Urothelium cell line (cell line): ENCODE measurements at places on chromosomes 2 and 18.

GRCh38 chr2:3143602-3144001 is 234.0 kb downstream of the EIPR1 start:
- DNase-seq, result no peak

DNA sequence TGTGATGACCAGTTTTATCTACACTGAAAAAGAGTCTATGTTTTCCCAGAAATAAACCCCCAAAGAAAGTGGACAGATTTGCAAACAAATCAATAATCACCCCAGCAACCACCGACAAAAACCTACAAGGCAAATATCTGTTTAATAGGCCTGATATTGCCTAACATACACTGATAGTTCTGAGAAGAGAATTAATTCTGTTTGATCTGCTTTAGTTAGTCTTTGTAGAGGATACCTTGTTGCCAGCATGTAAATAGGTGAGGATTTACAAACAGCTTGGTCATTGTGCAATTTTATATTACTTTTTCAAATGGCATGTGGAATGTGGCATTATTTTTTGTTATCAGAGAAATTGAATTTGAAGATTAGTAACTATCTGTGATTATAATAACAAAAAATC is 86.5 kb downstream of the DCC start:
- no peak for DNase-seq

DNA sequence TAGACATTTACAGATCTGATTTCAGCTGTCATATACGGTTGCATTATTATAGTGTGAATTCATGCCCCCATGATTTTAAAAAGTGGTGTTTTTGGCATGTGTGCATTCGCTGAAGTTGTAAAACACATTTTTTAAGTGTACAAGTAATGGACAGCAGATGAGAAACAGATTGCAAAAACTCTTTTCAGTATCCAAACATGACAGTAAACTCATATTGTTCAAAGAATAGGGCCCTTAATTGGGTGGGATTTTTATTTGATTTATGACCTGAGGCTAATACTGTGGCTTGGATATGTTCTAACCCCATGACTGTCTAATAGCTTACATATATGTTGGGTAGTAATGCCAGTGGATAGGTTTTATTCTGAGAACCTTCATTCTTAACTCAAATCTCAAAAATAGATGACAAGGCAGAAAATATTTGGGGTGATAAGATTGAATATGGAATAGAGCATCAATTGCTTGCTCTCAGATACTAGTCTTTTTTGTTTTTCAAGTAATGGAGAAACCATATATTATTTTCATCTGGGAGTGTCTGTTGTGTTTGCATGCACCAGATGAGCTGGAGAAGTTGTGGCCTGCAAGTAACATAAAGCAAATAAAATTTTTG is 118.6 kb downstream of the PARD3B start:
- DNase-seq, result no peak

GRCh38 chr2:25177211-25177611 is 8.8 kb upstream of the POMC start:
- no peak for DNase-seq

DNA sequence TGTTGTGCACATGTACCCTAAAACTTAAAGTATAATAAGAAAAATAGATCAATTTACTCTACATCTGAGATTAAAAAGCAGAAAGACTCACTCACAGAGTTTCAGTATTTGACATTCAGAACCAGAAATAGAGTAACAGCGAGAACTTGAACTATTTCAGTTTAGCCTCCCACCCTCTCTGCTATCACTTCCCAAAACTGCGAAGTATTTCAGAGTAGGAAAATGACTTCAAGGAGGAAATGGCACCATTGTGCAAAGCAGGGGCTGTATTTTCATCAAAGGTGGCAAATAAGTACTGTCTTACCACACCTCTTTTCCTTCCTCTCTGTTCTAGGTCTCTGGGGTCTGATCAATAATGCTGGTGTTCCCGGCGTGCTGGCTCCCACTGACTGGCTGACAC is 13.6 kb downstream of the DHRS9 start:
- DNase-seq, result no peak

DNA sequence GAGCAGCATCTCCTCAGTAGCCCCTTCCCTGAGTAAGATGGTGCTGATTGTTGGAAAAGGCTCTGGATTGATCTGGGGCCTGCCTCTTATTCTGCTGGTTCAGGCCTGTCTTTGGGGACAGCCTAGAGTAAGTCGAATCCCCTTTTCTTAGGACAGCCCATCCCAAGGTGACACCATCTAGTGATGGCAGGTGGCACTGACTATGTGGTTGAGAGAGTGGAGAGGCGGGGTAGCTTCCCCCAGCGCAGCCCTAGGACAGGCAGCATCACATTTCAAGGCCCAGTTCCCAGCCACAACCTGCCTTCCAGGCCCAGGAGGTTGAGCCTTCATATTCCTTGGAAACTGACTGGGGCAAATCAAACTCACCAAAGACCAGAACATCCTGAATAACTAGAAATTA is 69.1 kb upstream of the B3GNT7 start:
- no peak for DNase-seq

DNA sequence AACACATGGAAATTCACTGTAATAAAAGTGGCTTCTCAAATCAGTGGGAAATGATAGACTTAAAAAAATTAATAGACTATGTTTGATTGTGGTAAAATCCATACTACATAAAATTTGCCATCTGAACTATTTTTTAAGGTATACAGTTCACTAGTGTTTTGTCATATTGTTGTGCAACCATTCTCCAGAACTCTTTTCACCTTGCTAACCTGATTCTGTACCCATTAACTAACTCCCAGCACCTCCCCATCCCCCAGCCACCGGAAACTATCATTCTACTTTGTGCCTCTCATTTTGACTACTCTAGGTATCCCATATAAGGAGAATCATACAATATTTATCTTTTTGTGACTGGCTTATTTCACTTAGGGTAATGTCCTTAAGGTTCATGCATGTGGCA is 153.3 kb downstream of the PTPRM start:
- no peak for DNase-seq

DNA sequence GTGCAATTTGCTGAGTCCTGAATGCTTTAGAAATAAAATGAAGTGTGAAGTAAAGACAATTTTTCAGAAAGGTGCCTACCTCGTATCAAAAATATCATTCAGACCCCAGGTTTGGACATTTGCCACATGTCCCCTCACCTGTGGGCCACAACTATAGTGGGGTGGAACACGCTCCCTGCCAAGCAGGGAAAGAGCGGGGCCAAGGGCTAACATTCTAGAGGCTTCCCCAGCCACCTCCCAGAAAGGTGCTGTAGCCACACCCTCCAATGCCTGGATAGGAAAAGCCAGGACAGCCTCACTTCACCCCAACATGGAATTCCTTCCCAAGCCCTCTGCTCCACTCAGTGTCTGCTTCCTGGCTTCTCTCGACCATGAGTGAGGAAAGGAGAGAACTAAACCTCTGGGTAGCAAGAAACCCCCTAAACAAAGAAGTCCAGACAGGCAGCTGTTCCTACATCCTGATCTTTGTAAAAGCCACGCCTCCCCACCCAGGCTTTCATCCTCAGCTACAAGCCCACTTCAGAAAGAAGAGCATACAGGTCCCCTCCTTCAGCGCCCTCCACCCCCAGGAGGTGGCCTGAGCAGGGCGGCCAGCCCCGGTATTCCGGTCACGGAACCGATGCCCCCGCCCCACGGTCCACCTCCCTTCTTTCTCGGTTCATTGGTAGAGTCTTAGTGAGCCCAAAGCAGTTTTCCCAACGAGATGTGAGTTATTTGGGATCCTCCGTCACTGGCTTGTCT is 2.1 kb downstream of the COL6A3 start:
- DNase-seq, result no peak

GRCh38 chr2:9167718-9168657 is 38.6 kb upstream of the ASAP2 start:
- no peak for DNase-seq

GRCh38 chr2:235866373-235866772 is 301.8 kb downstream of the GBX2 start:
- DNase-seq, result no peak

GRCh38 chr2:230564805-230565779 is 147.6 kb upstream of the CAB39 start:
- peak; percentile 66 for DNase-seq

- DNase-seq, result no peak
Measured at GRCh38 chr18:31248783-31249521, 69.0 kb upstream of the DSG1 start.

GRCh38 chr2:28567061-28567471 is 71.2 kb downstream of the PLB1 start:
- peak; percentile 50 for DNase-seq

DNA sequence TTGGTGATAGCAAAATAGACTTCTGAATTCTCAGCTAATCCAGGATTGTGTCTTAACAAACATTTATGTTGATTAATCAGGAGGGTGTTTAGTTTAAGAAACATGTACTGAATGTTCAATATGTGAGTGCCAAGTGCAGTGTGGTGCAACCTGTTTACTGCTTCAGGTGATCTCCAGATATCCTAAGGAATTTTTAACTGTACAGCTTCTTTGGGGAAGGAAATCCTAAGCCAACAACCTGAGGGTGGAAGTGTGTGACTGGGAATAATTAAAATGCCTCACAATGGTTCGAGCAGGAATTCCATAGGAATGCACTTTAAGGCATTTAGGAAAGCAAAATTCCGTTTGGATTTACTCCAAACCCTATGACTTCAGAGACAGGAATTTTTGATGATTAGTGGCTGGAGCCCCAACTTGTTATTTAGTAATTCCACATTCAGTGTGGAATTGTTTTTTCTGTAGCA is 16.4 kb downstream of the CRIM1 start:
- peak; percentile 55 for DNase-seq

- DNase-seq, result no peak
Measured at GRCh38 chr18:72820571-72820970, 47.2 kb downstream of the NETO1 start.

- no peak for DNase-seq
Measured at GRCh38 chr2:151063271-151063670, 198.4 kb downstream of the RBM43 start.

- no peak for DNase-seq
Measured at GRCh38 chr2:3595985-3596384, 1.1 kb downstream of the COLEC11 start.

DNA sequence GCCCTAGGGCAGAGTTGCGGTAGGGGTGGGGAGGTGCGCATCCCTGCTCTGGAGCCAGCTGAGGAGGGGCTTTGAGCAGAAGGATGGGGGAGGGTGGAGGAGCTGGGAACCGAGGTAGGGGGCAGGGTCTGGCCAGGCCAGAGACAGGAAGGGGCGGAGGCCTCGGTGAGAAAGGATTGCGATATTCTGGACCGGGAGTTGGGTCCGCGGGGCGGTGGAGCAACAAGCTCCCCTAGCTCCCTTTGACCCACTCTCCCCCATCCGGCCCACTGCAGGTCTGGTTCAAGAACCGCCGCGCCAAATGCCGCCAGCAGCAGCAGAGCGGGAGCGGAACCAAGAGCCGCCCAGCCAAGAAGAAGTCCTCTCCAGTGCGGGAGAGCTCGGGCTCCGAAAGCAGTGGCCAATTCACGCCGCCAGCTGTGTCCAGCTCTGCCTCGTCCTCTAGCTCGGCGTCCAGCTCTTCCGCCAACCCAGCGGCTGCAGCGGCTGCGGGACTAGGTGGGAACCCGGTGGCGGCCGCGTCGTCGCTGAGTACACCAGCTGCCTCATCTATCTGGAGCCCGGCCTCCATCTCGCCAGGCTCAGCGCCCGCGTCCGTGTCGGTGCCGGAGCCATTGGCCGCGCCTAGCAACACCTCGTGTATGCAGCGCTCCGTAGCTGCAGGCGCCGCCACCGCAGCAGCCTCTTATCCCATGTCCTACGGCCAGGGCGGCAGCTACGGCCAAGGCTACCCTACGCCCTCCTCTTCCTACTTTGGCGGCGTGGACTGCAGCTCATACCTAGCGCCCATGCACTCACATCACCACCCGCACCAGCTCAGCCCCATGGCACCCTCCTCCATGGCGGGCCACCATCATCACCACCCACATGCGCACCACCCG is 4.8 kb downstream of the OTX1 start:
- DNase-seq, result no peak

DNA sequence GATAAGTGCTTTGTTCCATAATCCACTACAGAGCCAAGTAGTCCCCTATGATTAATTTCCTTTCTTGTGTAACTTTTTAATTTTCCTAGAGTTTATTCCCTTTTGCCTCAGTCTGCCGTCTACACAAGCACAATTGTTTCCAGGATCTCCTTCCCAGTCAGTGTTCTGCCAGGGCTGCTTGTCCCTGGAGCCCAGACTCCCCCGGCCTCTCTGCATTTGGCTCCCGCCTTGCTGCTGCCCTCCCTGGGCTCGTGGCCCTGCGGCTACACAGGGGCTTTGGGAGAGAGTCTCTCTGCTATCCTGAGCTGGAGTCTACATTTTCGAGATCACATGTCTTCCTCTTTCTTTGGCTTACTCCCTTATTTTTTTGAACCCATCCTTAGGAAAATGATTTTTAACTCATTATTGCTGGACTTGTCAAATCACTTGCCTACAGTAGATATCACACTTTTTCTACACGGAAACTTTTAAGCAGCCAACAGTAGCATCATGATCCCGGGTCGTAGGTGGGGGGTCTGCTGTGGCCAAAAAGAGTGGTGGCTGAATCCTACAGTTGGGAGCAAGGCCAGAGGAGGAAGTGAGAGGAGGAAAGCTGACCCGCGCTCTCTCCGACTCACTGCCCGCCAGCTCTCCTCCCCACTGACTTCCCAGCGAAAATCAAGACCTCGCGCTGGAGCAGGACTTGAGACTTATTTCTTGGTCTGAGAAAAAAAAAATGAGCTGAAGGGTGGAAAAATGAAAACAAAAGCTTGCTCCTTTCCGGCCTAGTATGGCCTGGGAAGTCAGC is 9.4 kb downstream of the FBLN7 start:
- DNase-seq, result no peak

DNA sequence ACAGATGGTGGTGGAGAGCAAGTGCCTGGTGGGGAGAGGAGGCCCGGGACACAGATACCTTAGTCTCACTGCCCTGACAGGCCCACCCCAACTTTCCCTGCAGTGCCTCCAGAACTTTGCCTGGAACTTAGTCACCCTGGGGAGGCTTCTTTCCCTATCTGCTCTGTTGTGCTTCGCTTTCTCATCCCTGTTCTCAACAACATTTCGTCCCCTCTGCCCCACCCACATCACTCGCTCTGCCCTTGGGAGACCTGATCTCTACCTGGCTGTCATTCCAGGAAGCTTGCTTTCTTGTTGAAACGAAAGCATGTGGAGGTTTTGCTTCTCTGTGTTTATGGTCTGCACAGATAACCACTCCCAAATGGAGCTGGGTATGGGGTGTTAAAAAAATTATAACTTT is 93.8 kb downstream of the PRKCE start:
- no peak for DNase-seq

DNA sequence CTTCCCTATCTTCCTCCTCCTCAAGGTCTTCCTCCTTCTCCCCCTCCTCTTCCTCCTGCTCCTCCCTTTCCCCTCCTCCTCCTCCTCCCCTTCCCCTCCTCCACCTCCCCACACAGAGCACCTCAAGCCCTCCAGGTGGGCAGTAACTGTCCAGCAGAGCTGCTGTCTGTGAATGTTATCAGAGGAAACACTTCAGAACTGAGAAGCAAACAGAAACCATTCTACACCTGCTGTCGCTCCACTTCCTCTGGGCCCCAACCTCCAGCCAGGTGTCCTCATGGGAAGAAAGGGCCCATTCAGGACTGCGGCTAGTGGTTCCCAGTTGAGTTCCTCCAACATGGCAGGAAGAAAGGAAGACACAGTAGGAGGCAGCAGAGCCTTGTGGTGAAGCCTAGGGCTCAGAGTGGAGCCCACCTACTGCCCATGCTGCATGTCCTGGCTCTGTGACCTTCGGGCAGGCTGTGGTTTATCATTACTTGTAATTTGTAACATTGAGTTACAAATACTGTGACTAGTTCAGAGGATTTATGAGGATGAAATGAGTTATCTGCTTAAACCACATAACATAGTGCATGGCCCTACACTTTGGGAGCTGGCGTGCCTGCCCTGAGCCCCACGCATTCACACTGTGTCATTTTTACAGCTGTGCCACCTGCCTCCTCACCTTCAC is 165.9 kb upstream of the ID2 start:
- no peak for DNase-seq

- no peak for DNase-seq
Measured at GRCh38 chr2:154696810-154697417, 1.6 kb upstream of the KCNJ3 start.
